ENCODE measurements at places on chromosomes 11 and 22.

DNA sequence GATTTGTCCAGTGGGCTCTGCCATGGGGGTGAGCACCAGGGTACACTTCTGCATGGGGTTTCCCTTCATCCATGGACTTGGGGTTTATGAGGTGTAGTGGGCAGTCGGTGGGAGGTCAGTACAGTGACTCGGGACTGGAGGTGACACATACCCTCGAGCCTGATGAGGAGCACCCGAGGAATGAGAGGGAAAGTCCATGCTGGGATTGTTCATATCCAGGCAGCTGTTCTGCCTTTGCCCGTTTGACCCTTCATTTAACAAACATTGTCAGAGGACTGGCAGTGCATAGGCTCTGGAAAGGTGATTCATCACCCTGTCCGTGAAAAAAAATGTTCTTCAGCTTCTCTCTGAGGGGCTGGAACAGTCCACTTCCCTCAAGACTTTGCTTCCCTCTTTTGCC, 2.7 kb downstream of the NAV2 start:
- DNase-seq: no peak

GRCh38 chr22:24435861-24436371, 8.5 kb downstream of the ADORA2A start:
- DNase-seq: no peak

- DNase-seq: no peak
These were observed 87.1 kb upstream of the GRK3 start for GRCh38 chr22:25477358-25477757.

GRCh38 chr11:92277871-92278270, 53.3 kb downstream of the FAT3 start:
- no peak for DNase-seq

DNA sequence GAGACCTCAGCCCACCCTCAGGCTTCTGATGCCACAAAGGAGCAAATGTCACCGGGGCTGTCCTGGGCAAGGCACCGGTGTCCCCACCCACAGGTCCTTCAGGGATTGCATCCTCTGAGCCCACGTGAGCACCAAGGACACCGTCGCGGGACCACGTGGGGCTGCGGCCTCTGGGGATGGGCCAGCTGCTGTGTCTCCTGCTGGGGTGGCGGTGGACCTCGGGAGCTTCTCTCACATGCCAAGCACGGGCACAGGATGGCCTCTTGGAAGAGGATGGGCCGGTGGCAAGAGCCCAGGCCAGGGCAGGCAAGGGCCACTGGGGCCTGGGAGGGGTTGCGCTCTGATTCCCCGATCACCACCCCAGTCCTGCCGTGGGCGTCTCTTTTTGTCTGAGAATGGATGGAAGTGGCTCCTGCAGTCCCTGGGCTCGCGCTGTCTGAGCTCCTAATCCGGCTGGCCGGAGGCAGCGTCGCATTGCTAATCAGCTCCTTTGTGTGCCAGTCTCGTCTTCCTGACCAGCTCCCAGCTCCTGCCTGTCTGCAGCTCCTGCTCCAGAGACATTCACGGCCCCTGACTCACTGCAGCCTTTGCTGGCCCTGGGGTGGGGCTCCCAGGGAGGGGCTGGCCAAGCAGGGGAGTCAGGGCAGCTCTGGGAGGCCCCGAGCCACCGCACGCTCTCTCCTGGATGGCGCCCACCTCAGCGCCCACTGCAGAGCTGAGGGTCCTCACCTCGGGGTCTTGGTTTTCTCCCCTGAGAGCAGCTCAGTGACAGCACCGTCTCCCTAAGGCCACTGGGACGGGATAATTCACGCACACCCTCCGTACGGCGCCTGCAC, 146.7 kb downstream of the CTTN start:
- no peak for DNase-seq

DNA sequence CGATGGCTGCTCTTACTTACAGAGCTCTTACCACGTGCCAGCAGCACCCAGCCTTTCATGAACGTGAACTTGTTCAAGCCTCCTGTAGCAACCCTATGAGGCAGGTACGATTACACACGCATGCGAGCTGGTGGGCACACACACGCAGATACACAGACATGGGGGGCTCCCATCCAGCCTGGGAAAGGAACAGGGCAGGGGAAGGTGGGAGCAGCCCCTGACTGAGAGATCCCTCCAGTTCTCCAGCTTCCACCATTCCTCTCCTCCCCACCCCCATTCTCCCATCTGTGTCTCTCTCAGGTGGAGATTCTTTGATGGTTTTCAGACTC, 37.6 kb upstream of the WNT11 start:
- no peak for DNase-seq

DNA sequence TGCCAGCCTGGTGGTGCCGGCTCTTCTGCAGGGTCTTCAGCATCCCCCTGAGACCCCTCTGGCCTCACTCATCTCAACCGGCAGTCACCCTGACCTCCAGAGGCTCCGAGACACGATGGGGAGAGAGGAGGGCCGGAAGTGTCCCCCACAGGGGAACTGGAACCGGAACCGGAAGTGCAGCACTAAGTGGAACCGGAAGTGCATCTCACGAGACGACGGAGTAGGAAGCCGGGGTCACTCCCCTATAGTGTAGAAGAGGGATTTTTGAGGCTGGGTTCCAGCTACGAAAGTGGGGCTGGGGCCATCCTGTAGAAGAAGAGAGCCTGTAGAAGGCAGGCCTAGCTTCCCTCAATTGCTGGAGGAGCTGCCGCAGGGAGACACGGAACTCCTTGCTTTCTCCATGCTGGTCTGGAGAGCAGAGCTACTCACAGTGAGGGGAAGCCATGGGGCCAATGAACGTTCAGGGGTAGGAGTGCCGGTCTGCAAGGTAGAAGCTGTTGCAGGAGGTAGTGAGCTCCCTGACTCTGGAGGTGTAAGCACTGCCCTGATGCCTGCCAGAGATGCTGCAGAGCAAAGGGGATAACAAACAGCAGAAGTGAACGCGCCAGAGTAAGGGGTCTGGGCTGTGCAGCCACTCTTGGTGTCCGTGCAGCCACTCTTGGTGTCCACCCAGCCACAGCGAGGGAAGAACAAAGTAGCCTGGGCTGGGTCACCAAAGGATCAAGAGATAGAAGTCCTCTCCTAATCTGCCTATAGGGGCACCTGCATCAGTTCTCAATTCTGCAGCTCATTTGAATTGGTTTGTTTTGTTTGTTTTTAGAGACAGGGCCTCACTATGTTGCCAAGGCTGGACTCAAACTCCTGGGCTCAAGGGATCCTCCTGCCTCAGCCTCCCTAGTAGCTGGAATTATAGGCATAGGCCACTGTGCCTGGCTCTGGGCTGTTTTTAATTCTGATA, 21.9 kb downstream of the SCUBE1 start:
- no peak for DNase-seq

DNA sequence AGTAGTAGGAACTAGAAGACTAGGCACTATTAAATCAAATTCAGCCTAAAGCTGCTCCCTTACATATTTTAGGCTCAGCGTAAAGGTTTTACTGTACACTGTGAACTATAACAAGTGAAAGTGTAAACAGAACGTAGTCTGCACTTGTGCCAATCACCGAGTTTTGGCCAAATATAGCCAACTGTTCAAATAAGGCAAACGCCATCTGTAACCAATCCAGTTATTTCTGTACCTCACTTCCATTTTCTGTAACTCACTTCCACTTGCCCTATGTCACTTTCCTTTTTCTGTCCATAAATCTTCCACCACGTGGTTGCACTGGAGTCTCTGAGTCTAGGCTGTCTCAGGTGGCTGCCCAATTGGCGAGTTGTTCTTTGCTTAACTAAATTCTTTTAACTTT, 2132.2 kb downstream of the LRRC4C start:
- DNase-seq: no peak

DNA sequence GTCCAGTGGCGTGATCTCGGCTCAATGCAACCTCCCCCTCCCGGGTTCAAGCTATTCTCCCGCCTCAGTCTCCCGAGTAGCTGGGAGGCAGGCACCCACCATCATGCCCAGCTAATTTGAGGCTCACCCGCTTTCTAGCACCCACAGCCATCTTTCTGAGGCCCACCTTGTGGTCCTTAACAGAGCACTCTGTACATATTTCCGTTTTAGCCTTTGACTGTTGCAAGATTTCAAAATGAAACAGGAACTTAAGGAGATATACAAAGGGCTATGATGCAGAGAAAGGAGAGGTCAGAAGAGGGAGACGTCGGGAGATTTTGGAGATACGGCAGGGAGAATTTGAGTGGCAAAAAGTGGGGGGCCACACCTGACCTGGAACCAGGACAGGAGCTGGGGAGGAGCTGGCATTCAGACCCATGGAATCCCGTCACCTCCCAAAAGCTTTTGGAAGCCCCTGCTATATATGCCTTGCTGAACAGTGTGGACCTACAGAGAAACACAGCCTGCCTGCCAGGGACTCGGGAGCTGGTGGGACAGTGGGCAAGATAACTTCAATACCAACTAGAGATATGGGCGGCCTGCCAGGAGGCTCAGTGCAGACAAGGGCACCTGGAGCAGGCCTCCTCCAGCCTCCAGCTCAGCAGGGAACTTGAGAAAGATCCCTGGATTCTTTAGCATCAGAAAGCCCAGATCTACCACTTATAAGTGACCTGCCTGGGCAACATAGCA, 8.0 kb upstream of the CLCF1 start:
- no peak for DNase-seq

DNA sequence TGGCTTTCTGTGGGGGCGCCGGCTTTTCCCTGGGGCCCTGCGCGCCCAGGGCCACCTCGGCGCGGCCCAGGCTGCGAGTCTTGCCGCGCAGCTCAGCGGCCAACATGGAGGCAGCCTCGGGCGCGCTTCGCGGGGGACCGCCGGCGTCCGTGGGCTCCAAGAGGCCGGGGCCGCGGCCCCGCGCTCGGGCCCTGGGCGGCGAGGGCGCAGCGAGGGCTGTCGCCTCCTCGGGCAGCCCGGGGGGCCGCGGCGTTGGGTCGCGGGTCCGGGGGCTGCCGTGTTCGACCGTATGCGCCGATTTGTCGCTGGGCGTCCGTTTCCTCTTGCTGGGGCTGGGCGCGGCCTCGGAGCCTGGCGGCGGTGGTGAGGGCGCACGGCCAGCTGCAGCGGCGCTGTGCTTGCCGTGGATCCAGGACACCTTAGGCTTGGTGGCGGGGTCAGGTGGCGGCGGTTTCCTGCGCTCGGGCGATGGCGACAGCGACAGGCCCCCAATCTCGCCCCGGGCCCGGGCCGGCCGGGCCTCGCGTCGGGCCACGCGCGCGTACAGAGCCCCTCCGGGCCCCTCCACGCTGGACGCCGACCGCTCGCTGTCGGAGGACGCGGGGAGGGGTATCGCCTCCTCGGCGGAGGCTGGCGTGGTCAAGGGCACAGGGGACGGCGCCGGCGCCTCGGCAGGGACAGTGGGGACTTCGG, 11.9 kb downstream of the SCARF2 start:
- no peak for DNase-seq

DNA sequence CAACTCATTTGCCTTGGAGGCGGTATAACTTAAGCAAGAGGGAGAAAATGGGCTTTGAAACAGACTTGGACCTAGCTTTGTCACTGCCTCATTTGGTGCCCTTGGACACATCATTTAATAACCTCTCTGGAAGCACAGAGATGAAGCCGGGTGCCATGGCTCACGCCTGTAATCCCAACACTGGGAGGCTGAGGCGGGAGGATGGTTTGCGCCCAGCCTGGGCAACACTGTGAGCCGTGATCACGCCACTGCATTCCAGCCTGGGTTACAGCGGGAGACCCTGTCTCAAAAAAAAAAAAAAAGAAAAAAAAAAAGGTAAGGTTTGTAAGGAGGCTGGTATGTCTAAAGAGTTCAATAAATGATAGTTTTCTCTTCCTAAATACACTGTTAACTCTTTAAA, 806 bp downstream of the COA4 start:
- DNase-seq: no peak

DNA sequence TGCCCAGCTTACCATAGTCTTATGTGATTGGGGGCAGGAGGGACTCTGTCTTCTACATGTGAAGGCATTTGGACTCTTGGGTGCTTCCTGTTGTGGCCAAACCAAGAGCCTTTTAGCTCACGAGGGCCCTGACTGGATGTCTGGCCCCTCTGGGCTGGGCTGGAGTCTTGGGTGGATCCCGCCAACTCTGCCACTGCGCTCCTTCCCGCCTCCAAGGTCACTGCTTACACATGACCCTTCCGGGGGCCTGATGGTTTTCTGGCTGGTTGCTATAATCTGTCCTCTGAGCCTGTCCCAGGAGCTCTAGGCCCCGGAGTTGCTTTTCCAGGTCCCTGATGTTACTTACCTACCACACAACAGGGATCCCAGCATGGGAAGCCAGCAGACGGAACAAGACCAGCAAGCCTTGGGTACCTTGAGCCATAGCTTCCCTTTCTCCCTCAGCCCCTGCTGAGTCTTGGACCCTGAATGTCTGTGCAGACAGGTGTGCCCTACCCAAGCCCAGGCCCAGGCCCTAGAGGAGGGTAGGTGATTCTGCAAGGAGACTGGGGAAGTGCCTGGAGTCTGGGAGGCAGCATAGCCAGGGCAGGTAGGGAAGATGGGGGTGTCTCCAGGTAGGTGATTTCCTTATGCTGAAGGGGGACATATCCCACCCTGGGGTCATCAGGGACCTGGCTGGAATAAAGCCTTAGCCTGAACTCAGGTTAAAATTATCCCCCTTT, 100.3 kb downstream of the TSPAN18 start:
- no peak for DNase-seq

- no peak for DNase-seq
These were observed 2.6 kb downstream of the BET1L start for GRCh38 chr11:204587-205109.

- no peak for DNase-seq
These were observed 361.5 kb downstream of the TBC1D22A start for GRCh38 chr22:47123827-47124442.

DNA sequence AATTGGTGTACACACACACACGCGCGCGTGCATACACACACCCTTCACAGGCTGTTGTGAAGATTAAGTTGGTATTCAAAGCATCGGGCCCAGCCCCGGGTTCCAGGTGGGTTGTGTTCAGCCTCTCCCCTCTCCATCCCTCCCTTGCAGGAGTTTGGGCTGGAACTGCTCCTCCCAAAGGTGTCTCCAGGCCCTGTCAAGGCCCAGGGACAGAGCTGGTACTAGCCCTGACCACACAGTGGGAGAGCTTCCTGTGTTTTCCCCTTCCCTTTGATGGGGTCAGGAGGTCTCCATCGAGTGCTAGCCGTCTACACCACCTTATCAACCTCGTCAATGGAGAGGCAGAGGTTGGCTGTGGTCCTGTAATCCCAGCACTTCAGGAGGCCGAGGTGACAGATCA, 36.5 kb upstream of the CSNK1E start:
- no peak for DNase-seq

DNA sequence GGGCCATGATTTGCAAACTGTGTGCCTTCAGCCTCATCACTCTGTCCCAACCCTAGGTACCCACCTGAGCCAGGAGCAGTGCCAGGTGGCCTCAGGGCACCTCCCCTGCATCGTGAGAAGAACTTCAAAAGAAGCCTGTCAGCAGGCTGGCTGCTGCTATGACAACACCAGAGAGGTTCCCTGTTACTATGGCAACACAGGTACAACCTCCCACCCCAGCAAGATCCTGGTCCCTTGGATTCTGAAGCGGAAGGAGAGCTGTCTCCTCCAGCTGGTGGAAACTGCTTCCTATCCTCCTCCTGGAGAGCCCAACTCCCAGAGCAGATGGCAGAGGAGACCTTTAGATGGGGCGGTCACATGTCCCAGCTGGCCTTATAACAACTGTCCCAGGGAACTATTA, 2.9 kb downstream of the ZP1 start:
- no peak for DNase-seq
